ENCODE measurements at places on chromosomes 3 and 15.

- no peak for DNase-seq
Observed at GRCh38 chr15:90812958-90813265, 55.5 kb upstream of the FURIN start.

DNA sequence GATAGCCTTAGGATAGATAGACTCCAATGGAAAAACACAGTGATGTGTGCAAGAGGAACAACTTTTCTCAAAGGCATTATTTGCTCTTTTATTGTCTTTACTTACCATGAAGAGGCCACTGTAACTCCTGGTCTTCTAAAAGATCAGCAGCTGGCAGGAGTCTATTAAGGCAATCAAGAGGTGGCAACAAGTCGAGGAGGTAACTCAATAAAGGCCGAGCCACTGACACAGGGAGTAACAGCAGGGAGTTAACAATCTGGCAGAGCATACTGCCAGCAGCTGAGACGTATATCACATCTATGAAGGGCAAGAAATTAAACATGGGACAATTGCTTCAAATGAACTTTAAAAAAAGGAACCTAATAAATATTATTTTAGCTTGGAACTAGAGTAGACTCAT, 106.2 kb downstream of the HERC1 start:
- no peak for DNase-seq

- DNase-seq = no peak
Observed at GRCh38 chr3:128236657-128237056, 83.4 kb downstream of the EEFSEC start.

GRCh38 chr15:78060232-78060631, 17.3 kb downstream of the TBC1D2B start:
- DNase-seq = no peak

DNA sequence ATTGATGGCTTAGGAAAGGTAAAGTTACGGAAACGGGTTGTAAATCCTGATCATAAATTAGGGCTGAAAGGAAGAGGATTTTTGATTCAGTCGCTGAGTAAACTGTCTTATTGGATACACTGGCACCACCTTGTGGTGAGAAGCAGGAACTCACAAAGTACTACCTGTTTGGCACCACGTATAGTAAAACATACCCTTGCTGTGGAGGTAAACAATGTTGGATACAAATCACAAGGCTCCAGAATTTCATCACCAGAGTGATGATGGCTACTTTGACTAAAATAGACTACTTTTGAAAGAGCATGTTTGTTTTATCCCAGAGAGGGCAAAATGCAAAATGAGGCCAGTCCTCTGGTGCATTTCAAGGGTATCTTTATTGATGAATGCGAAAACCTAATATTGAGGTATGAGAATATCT, 216.9 kb downstream of the IGSF11 start:
- peak; percentile 71 for DNase-seq

DNA sequence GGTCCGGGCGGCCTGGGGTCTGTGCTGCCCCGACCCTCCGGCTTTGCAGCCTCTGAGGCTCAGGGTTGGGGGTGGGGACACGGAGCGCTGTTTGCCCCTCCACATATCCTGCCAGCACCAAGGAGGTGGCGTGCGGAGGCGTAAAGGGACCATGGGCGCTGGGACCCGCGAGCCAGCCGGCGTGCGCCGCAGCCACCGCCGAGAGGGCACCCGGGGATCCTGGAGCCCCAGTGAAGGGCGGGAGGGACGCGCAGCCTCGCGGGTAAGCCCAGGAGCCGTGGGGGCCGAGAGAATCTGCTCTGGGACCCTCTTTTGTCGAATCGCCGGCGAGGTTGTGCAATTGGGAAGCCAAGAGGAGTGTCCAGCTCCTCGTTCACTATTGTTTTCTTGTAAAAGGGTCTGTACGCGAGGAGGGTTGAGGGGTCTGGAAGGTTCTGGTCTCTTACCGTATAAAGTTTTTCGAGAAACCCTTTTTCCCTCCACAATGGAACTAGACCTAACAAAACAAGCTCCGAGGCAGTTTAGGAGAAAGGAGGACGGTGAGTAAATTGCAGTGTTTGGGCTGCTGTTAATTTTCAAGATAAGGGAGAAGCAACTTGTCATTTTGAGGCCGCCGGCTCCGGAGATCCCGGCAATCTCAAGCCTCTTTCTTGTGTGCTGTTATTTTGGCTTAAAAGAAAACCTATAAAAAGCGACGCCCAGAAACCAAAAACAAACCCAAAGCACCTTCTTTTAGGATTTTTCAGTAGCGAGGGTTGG, 29.9 kb upstream of the ST3GAL6 start:
- DNase-seq = peak; percentile 61

- DNase-seq = no peak
Observed at GRCh38 chr3:33543601-33544000, 103.4 kb upstream of the UBP1 start.

DNA sequence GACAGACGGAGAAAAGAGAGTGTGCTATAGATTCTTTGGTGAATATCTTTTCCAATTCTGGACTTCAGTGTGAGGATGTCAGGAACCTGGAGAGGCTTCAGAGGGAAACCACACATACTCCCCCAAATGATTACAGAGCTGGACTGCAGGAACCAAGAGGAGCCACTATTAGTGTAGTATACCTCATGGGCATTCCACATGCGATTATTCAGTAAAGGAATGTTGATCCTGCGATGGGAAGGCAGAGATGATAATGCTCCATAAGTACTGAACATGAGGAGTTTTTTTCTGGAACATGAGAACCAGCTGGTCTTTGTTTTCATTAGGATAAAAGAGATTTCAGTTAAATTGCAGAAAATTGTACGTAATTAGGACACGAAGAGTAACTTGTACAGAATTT, 18.7 kb downstream of the STARD9 start:
- no peak for DNase-seq

- DNase-seq = peak; percentile 41
Observed at GRCh38 chr15:96264801-96265515, 65.5 kb upstream of the NR2F2 start.

DNA sequence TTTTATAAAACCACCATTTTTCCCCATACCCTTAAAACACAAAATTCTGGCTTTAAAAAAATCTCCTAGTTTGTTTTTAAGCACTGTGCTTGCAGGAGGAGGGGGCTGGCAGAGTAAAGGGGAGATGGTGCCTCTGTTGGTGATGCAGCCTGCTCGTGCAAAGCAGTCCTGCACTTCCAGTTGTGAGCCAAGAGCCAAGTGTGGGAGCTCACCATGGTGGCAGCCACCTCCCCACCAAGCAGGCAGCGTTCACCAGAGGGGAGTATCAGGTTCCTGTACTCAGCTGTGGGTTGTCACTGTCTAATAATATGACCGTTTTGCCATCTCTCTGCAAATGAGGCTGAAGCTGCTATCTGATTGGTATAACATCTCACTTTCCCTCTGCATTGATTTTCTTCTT, 164.8 kb downstream of the SYNPR start:
- DNase-seq = no peak

- DNase-seq = no peak
Observed at GRCh38 chr3:54527521-54527920, 400.3 kb downstream of the LRTM1 start.

GRCh38 chr15:90002428-90002844, 1.3 kb downstream of the ZNF710 start:
- peak; percentile 44 for DNase-seq

DNA sequence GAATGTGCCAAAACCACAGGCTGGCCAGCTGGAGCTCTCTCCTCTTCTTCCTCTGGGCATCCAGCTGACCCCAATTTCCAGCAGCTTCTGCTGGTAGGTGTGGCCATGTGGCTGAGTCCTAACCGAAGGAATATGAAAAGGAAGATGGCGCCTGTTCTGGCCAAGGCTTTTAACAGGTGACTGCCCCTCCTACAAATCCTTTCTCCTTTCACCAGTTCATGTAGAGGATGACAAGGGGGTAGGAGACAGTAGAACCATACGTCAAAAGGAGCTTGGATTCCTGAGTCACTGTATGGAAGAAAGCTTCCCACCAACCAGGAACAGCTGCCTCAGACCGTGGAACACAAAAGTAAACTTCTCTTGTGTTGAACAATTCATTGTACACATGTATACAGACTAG, 316.7 kb upstream of the IGF1R start:
- no peak for DNase-seq

- no peak for DNase-seq
Observed at GRCh38 chr3:67832817-67833216, 178.4 kb upstream of the SUCLG2 start.

DNA sequence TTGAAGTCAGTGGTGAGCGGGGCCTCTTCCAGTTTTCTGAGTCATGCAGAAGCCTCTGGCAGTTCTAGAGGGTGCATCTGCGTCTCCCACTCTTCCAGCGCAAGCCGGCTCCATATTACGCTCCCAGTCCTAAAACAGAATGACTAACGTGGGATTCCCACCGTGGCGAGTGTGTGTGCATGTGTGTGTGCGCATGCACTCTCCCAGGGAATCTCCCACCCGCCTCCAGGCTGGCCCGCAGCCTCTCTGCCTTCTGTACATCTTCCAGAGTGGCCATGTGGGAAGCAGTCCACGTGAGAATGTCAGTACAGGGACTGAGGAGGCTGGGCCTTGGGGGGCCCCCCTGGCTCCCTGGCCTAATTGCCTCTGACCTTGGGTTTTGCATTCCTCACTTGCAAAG, 87.7 kb downstream of the LSM3 start:
- DNase-seq = peak; percentile 91

DNA sequence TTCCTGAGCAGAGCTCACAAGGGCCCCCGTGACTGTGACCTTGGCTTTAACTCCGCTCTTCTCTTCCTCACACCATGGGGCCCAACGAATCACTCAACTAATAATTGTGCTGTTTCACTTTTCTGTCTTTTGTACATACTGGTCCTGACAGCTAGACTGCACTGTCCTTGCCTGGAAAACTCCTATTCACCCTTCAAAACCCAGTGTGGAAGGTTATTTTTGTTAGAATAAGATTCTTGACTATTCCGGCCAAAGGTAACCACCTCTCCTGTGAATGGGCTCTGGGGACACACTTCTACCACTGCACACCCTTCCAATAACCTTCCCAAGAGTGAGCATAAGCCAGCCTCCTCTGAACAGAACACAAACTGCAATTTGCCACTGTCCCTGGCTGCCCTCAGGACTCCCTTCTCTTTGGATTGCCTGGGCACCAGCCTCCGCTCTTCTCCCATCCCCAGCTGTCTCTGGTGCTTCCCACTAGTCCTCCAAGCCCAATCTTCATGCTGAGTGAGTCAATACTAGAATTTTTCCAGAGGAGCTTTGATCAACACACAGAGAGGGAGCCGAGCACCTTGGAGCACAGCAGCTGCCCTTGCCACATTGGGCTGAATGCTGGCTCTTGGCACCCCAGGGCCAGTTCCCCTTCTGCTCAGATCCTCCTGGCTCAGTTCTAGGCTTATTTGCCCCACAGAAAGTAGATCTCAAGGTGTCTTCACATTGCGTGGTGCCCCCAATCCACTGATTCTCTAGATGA, 2.1 kb downstream of the SCN5A start:
- DNase-seq = no peak

DNA sequence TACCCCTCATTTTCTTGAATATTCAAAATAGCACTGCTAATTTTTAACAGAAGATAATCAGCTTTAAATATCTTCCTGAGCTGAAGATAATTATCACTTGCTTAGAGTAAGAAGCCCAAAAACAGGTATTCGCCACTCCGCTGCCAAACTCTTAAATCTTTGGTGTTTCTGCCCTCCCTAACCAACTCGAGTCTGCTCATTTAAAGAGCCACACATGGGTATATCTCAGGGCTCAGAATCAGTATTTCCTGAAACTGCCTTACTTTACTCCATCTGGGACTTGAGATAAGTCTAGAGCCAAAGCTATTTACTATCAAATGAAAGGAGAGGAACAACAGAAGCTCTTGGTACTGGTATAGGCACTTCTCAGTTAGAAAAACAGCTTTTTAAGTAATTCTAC, 10.8 kb downstream of the PDCD10 start:
- DNase-seq = no peak

- no peak for DNase-seq
Observed at GRCh38 chr3:33159981-33160380, 46.2 kb downstream of the CRTAP start.

Data from fibroblast of the aortic adventitia (primary cell).